Left ventricle myocardium inferior (tissue), 1 donor: ENCODE measurements at places on chromosomes 2 and 18. TPM values are rescaled to one million over a fixed set of nuclear protein-coding genes. Genes with fewer than 3 reads are reported as not detected.

The ANKRD30BL gene
- not detected for total RNA-seq

The MYL1 gene
- total RNA-seq: 0.36 TPM

The EPB41L3 gene
- total RNA-seq: 6.3 TPM

The MDH1B gene
- 0.69 TPM for total RNA-seq

- no peak for DNase-seq
- H3K4me3 ChIP-seq: no peak overlapping the region
- peaks cover 67% of the 10 kb centered on the region for H3K4me1 ChIP-seq
- no peaks in the 10 kb centered on the region for H3K27me3 ChIP-seq
Observed at GRCh38 chr2:203692031-203692710, 14.3 kb upstream of the CD28 start.

GRCh38 chr2:131105950-131106801 is 1.0 kb downstream of the PLEKHB2 start:
- H3K4me3 ChIP-seq: peak overlapping the region; percentile 86
- no peaks in the 10 kb centered on the region for H3K36me3 ChIP-seq
- no peak for DNase-seq
- H3K27ac ChIP-seq: peak overlapping the region; percentile 98

DNA sequence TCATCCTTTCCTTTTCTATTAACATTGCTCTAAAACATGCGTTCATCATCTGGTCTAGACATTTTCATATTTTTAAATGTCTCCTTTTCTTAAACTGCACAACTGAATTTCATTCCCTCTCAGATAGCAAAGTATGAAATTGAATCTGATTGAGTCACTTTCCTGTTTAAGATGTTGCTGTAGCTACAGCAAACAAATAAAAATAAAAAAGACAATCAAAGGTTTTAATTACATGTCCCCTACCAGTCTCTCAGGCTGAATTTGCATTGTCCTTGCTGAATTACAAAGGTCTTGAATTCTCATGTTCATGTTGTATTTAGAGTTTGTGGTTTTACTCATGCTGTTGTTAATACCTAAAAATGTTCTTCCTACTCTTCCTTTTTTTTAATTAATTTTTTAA is 537.9 kb upstream of the LRATD1 start:
- H3K4me1 ChIP-seq: no peaks in the 10 kb centered on the region
- no peaks in the 10 kb centered on the region for H3K36me3 ChIP-seq
- DNase-seq: no peak
- H3K27ac ChIP-seq: no peak overlapping the region

- H3K27ac ChIP-seq: no peak overlapping the region
- peaks cover 5% of the 10 kb centered on the region for H3K4me1 ChIP-seq
- H3K36me3 ChIP-seq: no peaks in the 10 kb centered on the region
Observed at GRCh38 chr2:55140316-55141219, 90.3 kb upstream of the RTN4 start.

DNA sequence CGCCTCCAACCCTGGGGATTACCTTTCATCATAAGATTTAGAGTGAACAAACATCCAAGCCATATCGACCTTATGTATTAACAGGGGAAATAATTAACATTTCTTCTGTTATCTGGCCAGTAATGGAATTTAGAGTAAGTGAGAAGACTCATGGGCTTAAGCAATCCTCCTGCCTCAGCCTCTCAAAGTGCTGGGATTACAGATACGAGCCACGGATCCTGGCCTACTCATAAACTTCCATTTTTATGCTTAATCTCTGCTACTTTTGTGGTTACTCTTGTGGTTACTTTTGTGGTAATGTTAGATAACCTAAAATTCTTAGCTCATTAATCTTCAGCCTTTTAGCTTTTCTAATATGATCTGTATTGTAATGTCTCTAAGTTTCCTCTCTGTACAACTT is 159.3 kb upstream of the SLC8A1 start:
- no peaks in the 10 kb centered on the region for H3K4me1 ChIP-seq
- H3K36me3 ChIP-seq: no peaks in the 10 kb centered on the region
- no peak for DNase-seq
- H3K27me3 ChIP-seq: no peaks in the 10 kb centered on the region
- H3K27ac ChIP-seq: no peak overlapping the region

DNA sequence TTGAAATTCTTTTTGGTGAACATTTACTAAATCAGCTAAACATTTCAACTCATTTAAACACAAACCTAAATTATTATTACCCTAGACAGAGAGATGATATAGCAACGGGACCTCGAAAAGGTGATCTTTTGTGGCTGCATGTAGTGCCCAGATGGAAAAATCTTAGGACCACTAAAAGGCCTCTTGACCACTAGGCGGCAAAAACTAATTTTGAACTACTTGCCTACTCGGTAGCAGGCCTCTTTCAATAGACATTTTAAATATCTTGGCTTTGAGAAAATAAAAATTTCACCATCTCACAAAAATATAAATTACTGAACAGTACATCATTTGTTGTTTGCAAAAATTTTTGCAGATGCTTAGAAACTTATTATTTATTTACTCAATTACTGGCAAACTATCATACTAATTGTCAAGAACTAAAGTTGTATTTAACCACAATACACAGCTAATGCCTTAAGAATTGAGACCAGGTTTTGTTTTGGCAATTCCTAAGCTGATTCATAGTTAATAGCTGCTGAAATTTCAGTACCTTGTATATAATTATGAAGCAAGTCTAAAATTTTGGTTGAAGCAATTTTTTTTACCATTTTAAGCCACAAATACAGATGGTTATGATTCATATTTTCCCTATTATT is 9.4 kb downstream of the COL3A1 start:
- no peaks in the 10 kb centered on the region for H3K27me3 ChIP-seq
- H3K4me1 ChIP-seq: peaks cover 17% of the 10 kb centered on the region
- DNase-seq: no peak
- peaks cover 15% of the 10 kb centered on the region for H3K36me3 ChIP-seq
- H3K4me3 ChIP-seq: peak overlapping the region; percentile 3

DNA sequence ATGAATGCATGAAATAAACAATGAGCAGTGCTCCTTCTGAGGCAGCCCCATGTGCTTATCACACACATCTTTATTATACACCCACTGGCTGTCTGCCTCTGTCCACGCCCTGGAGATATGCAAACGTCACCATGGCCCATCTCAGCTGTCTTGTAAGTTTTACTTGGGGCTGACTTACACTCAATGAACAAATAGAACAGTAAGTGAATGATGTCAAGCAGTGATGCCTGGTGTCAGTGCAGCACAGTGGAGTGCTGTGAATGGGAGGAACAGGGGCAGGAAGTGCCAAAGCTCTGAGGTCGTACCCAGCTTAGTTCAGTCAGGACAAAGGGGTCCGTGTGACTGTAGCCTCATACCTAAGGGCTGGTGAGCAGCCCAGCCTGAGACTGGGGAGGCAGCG is 659.5 kb upstream of the HS6ST1 start:
- peaks cover 21% of the 10 kb centered on the region for H3K27me3 ChIP-seq
- DNase-seq: no peak
- no peak overlapping the region for H3K27ac ChIP-seq
- no peaks in the 10 kb centered on the region for H3K36me3 ChIP-seq

GRCh38 chr18:53790786-53791185 is 433.7 kb downstream of the MBD2 start:
- no peak for DNase-seq
- no peak overlapping the region for H3K27ac ChIP-seq
- no peaks in the 10 kb centered on the region for H3K27me3 ChIP-seq
- H3K4me1 ChIP-seq: no peaks in the 10 kb centered on the region

GRCh38 chr2:148130581-148130980 is 109.7 kb downstream of the MBD5 start:
- no peaks in the 10 kb centered on the region for H3K27me3 ChIP-seq
- no peak for DNase-seq
- no peak overlapping the region for H3K4me3 ChIP-seq

- H3K27me3 ChIP-seq: no peaks in the 10 kb centered on the region
- H3K4me3 ChIP-seq: no peak overlapping the region
- no peak for DNase-seq
Observed at GRCh38 chr2:45992021-45992740, 305.0 kb upstream of the EPAS1 start.

- no peak overlapping the region for H3K4me3 ChIP-seq
- no peak for DNase-seq
- peaks cover 99% of the 10 kb centered on the region for H3K4me1 ChIP-seq
- H3K27ac ChIP-seq: peak overlapping the region; percentile 63
- no peaks in the 10 kb centered on the region for H3K27me3 ChIP-seq
Observed at GRCh38 chr2:237727363-237727762, 71.2 kb upstream of the RBM44 start.

- H3K4me3 ChIP-seq: peak overlapping the region; percentile 30
- DNase-seq: no peak
- no peaks in the 10 kb centered on the region for H3K27me3 ChIP-seq
- H3K4me1 ChIP-seq: peaks cover 15% of the 10 kb centered on the region
- H3K36me3 ChIP-seq: peaks cover 56% of the 10 kb centered on the region
- H3K27ac ChIP-seq: no peak overlapping the region
Observed at GRCh38 chr2:106159866-106160785, 34.0 kb downstream of the UXS1 start.

GRCh38 chr2:68692511-68692910 is 42.1 kb upstream of the ARHGAP25 start:
- no peaks in the 10 kb centered on the region for H3K4me1 ChIP-seq
- H3K36me3 ChIP-seq: no peaks in the 10 kb centered on the region
- H3K27me3 ChIP-seq: peaks cover 12% of the 10 kb centered on the region
- H3K27ac ChIP-seq: no peak overlapping the region

GRCh38 chr2:188047735-188048134 is 243.9 kb upstream of the GULP1 start:
- H3K36me3 ChIP-seq: no peaks in the 10 kb centered on the region
- H3K27me3 ChIP-seq: no peaks in the 10 kb centered on the region
- DNase-seq: no peak
- H3K4me3 ChIP-seq: no peak overlapping the region
- no peaks in the 10 kb centered on the region for H3K4me1 ChIP-seq
- H3K27ac ChIP-seq: no peak overlapping the region
